ENCODE measurements at places on chromosomes 7 and 10. TPM values are rescaled to one million over a fixed set of nuclear protein-coding genes. Genes with fewer than 3 reads are reported as not detected.

GRCh38 chr10:79193694-79194382 is 125.1 kb downstream of the ZMIZ1 start:
- H3K27ac ChIP-seq = no peak overlapping the region
- no peaks in the 10 kb centered on the region for H3K36me3 ChIP-seq
- DNase-seq = no peak
- no peaks in the 10 kb centered on the region for H3K27me3 ChIP-seq
- peaks cover 2% of the 10 kb centered on the region for H3K4me1 ChIP-seq

DNA sequence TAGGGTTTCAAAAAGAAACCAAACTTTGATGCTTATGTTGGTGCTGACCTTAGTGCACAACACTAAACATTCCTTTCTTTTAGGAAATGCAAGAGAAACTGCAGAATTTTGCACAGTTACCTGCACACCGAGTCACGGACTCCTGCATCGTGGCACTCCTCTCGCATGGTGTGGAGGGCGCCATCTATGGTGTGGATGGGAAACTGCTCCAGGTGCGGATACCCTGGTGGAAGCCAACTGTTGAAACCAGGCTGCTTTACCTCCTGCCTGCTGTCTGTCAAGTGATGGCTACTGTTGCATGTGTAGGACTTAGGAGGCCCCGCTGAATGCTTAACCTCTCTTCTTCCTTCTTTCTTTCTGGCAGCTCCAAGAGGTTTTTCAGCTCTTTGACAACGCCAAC is 11.7 kb downstream of the CASP2 start:
- H3K36me3 ChIP-seq = peaks cover 94% of the 10 kb centered on the region
- no peaks in the 10 kb centered on the region for H3K27me3 ChIP-seq
- H3K27ac ChIP-seq = no peak overlapping the region
- peak; percentile 29 for DNase-seq
- no peak overlapping the region for H3K4me3 ChIP-seq

DNA sequence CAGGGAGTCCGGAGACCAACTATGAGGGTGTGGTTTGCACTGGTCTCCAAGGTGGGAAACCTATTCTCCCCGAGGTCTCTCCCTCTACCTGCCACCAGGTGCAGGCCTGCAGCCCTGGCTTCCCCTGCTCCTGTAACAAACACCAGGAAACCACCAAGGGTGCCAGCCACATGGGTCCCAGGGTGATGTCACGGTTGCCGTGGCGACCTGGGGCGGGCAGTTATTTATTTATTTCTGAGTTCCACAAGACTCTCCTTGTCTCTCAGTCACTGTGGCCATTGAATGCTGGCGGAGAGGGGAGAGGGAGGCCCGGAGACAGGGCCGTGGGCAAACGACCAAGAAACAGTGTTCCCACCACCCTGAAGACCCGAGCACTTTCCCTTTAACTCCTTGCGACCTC is 27.0 kb downstream of the MMD2 start:
- no peaks in the 10 kb centered on the region for H3K4me1 ChIP-seq
- no peak overlapping the region for H3K4me3 ChIP-seq
- no peaks in the 10 kb centered on the region for H3K36me3 ChIP-seq
- no peak overlapping the region for H3K27ac ChIP-seq

Gene CTAGE8
- 3.1 TPM for polyA plus RNA-seq

DNA sequence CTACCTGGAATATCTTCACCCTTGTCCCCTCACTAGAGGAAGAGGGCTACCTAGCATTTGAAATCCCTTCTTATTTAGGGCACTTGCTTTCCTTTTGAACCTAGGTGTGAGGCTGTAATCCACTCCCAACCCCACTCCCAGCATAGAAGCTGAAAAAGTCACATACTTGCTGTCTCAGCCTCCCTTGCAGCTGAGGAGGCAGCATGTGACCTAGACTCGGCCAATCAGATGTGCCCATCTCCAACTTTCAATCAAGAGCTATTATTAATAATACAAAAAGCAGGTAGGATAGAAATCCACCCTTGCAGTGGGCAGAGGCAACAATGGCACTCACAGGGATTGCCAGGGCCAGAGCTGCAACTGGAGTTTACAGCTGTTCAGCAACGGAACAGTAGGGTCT is 70.7 kb downstream of the DNAJC12 start:
- no peaks in the 10 kb centered on the region for H3K4me1 ChIP-seq
- no peaks in the 10 kb centered on the region for H3K27me3 ChIP-seq
- no peaks in the 10 kb centered on the region for H3K36me3 ChIP-seq
- H3K27ac ChIP-seq = no peak overlapping the region

GRCh38 chr7:101823096-101823495 is 5.7 kb downstream of the CUX1 start:
- peaks cover 17% of the 10 kb centered on the region for H3K36me3 ChIP-seq
- peak overlapping the region; percentile 69 for H3K27ac ChIP-seq
- no peaks in the 10 kb centered on the region for H3K27me3 ChIP-seq
- DNase-seq = no peak
- H3K4me1 ChIP-seq = peaks cover 17% of the 10 kb centered on the region

- no peaks in the 10 kb centered on the region for H3K36me3 ChIP-seq
- H3K4me1 ChIP-seq = peaks cover 12% of the 10 kb centered on the region
- no peak for DNase-seq
- no peaks in the 10 kb centered on the region for H3K27me3 ChIP-seq
- no peak overlapping the region for H3K27ac ChIP-seq
Measured at GRCh38 chr7:44909596-44910389, 24.5 kb upstream of the PURB start.

- no peak for DNase-seq
- no peak overlapping the region for H3K4me3 ChIP-seq
- H3K27me3 ChIP-seq = no peaks in the 10 kb centered on the region
- H3K36me3 ChIP-seq = no peaks in the 10 kb centered on the region
Measured at GRCh38 chr7:82393076-82393839, 50.3 kb downstream of the CACNA2D1 start.

GRCh38 chr10:18157881-18158280 is 17.7 kb downstream of the CACNB2 start:
- no peak overlapping the region for H3K27ac ChIP-seq
- H3K27me3 ChIP-seq = no peaks in the 10 kb centered on the region
- no peak overlapping the region for H3K4me3 ChIP-seq
- no peaks in the 10 kb centered on the region for H3K36me3 ChIP-seq

- H3K36me3 ChIP-seq = peaks cover 69% of the 10 kb centered on the region
- no peak for DNase-seq
- no peaks in the 10 kb centered on the region for H3K27me3 ChIP-seq
- H3K4me1 ChIP-seq = no peaks in the 10 kb centered on the region
- H3K4me3 ChIP-seq = no peak overlapping the region
- no peak overlapping the region for H3K27ac ChIP-seq
Measured at GRCh38 chr10:11958956-11959355, 83.7 kb downstream of the UPF2 start.

- peaks cover 82% of the 10 kb centered on the region for H3K4me1 ChIP-seq
- H3K36me3 ChIP-seq = peaks cover 28% of the 10 kb centered on the region
- peaks cover 4% of the 10 kb centered on the region for H3K27me3 ChIP-seq
- no peak for DNase-seq
Measured at GRCh38 chr10:97171001-97171400, 14.8 kb downstream of the SLIT1 start.

Gene SH2D4B
- polyA plus RNA-seq = 0.18 TPM

Data from thymus (tissue), 14 donors.